ENCODE measurements at places on chromosomes 16 and 17.

- no peak for DNase-seq
Observed at GRCh38 chr16:84988328-84989080, 22.8 kb downstream of the ZDHHC7 start.

- no peak for DNase-seq
Observed at GRCh38 chr16:23114131-23114904, 34.9 kb downstream of the USP31 start.

- DNase-seq: no peak
Observed at GRCh38 chr16:79897453-79898146, 297.1 kb upstream of the MAF start.

DNA sequence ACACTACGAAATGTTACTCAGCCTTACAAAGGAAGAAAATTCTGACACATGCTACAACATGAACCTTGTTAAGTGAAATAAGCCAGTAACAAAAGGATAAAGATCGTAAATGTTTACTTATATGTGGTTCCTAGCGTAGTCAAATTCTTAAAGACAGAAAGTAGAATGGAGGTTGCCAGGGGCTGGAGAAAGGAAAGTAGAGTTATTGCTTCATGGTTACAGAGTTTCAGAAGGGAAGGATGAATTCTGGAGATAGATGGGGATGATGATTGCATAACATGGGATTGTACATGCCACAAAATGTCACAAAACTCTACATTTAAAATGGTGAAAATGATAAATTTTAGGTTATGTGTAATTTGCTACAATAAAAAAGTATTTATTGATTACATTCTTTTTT is 103.8 kb downstream of the CHD9NB start:
- DNase-seq: no peak

- DNase-seq: no peak
Observed at GRCh38 chr17:60901242-60901641, 223.6 kb downstream of the BCAS3 start.

DNA sequence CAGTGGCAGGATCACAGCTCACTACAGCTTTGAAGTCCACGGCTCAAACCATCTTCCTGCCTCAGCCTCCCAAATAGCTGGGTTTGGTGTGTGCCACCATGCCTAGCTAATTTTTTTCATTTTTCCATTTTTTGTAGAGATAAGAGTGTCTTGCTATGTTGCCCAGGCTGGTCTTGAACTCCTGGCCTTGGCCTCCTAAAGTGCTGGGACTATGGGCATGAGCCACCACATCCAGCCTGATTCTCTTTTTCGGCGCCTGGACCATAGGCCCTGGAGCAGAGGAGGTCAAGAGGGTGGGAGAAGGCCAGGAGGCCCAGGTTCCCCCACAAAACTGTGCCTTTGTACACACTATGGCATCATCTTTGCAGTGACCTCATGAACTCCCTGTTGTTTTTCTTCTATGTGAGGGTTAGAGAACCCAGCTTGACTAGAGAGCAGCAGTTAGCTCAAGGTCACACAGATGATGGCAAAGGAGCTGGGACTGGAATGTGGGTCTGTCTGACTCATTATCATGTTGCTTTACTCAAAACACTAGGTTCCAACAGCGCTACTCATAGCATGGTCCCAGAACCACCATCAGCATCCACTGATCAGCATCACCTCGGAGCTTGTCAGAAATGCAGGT is 16.3 kb downstream of the SCN4A start:
- no peak for DNase-seq

- DNase-seq: no peak
Observed at GRCh38 chr17:39663340-39663687, 1.8 kb upstream of the TCAP start.

- no peak for DNase-seq
Observed at GRCh38 chr16:17076818-17077498, 393.8 kb downstream of the XYLT1 start.

GRCh38 chr17:35373984-35374765 is 754 bp upstream of the SLFN11 start:
- peak; percentile 20 for DNase-seq

DNA sequence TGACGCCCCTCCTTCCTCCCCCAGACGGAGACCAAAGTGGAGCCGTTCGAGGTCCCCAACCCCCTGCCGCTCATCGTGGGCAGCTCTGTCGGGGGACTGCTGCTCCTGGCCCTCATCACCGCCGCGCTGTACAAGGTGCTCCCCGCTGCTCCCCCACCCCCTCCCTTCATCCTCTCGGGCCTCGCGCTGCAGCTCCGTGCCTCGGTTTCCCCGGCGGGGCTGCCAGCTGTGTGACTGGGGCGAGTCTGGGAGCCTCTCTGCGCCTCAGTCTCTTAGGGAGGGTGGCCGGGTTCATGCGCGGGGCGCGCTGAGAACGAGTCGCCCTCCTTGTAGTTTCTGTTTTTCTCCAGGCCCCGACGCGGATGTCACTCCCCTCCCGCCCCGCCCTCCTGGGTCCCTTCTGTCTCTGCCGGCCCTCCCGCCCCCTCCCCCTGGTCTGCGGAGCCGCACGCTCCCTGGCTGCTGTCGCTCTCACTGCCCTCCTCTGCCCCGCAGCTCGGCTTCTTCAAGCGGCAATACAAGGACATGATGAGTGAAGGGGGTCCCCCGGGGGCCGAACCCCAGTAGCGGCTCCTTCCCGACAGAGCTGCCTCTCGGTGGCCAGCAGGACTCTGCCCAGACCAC is 23.7 kb upstream of the ITGAX start:
- DNase-seq: no peak
